NCI-H2081 treated with DMSO at 0.1 percent for 48 hours (cell line): ENCODE measurements at places on chromosomes 3 and 15.
A peak's percentile ranks its signal among the peaks of the same experiment; 100 is the strongest.

DNA sequence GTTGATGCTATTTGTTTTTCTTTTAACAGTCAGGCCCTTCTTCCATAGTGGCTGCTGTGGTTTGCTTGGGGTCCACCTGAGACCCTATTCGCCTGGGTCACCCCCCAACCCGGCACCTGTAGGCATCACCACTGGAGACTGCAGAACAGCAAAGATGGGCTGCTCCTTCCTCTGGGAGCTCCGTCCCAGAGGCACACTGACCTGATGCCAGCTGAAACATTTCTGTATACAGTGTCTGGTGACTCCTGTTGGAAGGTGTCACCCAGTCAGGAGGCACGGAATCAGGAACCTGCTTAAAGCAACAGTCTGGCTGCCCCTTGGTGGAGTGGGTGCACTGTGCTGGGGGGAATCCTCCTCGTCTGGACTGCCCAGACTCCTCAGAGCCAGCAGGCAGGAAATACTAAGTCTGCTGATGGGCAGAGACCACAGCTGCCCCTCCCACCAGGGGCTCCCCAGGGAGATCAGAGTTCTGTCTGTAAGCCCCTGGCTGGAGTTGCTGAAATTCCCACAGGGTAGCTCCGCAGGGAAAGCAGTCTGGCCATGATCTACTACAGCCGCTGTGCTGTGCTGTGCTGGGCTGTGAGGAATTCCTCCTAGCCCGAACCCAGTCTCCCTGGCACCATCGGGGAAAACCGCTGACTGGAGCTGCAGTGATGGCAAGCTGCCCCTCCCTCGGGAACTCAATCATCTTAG lies 248.2 kb downstream of the TBC1D5 start:
- no peak for DNase-seq

DNA sequence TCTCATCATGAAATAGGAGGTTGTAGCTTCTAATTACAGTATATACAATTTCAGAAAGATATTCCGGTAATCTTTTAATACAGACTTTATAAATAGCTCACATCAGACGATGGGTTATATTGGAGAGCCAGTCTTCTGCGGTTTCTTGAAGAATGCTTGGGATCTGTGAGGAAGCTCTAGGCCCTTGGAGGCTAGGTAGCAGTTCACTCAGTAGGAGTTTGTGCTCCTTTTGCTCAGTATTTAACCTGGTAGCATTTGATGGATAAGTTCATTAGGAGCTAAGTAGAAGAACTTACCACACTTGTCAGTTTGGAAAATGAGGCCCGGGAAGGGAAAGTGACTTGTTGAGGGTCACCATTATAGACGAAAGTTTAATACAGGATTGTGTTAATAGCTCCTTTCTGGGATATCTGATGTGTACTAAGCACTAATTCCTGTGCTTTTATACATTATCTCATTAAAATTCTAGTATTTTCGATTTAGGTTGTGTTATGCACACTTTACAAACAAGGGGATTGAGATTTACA lies 2.8 kb downstream of the FNDC3B start:
- no peak for DNase-seq

DNA sequence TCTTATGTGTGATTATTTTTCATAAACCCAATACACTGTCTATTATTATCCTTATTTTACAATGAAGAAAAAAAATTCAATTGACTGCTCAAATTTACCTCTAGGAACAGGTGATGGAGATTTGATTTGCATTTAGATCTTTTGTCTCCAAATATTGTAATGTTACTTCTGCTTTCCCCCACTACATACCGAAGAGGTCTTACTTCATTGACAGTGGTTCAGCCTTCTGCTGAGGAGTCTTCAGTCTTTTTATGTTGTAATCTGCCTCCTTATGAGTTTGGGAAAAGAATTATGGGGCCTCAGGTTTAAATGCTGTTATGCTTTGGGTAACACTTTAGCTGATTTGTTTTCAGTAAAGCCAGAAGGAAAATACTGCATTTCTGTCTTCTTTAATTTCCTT lies 199.5 kb downstream of the LPP start:
- no peak for DNase-seq

GRCh38 chr15:48190932-48191573 lies 412 bp upstream of the CTXN2 start:
- no peak for DNase-seq

GRCh38 chr15:41882689-41883483 lies 11.0 kb downstream of the SPTBN5 start:
- DNase-seq: no peak

GRCh38 chr3:24428481-24428880 lies 66.2 kb downstream of the THRB start:
- DNase-seq: no peak

- no peak for DNase-seq
Measured at GRCh38 chr3:96334779-96335178, 479.6 kb upstream of the EPHA6 start.

GRCh38 chr15:80455051-80455648 lies 51.0 kb downstream of the ARNT2 start:
- no peak for DNase-seq

DNA sequence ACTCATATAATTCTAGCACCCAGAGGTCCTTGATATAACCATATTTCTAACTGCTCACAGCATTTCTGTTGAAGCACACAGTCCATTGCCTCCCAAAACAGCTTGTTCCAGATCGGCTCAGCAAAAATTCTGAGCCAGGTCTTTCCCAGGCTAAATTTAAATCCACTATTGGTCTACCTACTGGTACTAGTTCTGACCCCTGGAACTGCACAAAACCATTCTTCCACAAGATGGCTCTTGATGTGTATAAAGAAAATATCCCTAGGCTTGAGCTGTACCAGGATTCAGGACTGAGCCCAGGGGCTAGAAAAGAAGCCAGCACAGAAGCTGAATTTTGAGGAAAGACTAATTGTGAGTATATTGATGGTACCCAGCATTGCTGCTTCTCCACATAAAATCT lies 75.4 kb upstream of the ABHD17C start:
- DNase-seq: no peak

DNA sequence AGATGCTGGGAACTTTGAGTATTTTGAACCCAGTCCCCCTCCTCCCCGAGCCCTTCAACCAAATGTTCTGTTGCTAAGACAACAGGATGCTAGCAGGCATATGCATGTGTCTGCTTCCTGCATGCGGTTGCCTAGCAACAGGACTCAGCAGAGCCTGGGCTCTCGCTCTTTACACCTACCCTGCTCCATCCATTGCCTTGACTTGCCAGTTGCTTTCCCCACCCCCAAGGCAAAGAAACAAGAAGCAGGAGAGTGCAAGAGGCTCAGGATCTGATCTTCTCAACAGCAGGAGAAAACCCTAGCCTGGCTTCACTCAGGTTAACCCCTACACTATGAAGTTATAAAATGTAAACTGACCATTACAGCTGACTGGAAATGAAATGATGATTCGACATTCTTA lies 393.0 kb downstream of the IGSF11 start:
- DNase-seq: no peak

- no peak for DNase-seq
Measured at GRCh38 chr3:139113993-139114375, 69.3 kb upstream of the PRR23C start.

GRCh38 chr3:195221876-195222617 lies 48.9 kb downstream of the XXYLT1 start:
- no peak for DNase-seq

- no peak for DNase-seq
Measured at GRCh38 chr15:57395292-57395691, 19.0 kb downstream of the CGNL1 start.

GRCh38 chr15:91704343-91704742 lies 149.2 kb upstream of the SLCO3A1 start:
- no peak for DNase-seq

- no peak for DNase-seq
Measured at GRCh38 chr3:52892625-52893311, 4.6 kb downstream of the STIMATE start.

GRCh38 chr3:193946945-193947344 lies 189.0 kb upstream of the HES1 start:
- DNase-seq: no peak

GRCh38 chr3:193829781-193830180 lies 236.8 kb downstream of the OPA1 start:
- DNase-seq: no peak

GRCh38 chr3:56379723-56380287 lies 88.5 kb downstream of the ERC2 start:
- DNase-seq: peak; percentile 1

DNA sequence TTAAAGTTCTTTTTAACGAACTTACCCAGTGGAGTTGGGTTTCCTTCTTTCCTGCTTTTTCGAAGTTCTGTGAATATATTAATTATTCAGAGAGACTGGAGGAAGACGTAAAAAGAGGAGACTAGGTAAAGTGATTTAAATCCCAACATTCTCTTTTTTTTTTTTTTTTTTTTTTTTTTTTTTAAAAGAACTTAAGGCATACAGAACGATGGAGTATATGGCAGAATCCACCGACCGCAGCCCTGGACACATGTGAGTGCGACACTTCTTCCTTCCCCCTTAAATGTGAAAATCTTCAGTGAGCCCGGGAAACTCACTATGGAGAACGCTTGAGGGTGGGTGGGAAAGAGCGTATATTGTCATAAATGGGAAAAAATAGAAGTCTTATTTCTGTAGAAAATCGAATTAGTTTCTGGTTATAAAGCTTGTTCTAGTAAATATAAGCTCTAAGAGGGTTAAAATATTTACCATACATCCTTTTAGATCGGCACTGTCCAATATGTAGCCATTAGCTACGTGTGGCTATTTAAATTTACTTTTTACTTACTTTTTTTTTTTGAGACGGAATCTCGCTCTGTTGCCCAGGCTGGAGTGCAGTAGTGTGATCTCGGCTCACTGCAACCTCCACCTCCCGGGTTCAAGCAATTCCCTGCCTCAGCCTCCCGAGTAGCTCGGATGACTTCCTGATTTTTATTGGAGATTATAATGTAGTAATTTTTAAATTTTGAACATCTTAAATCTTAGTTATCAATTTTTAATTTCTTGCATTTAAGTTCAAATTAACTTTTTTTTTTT lies 892 bp downstream of the NMD3 start:
- no peak for DNase-seq

- no peak for DNase-seq
Measured at GRCh38 chr15:96307856-96308394, 22.6 kb upstream of the NR2F2 start.

GRCh38 chr3:195773956-195774537 lies 37.7 kb downstream of the MUC4 start:
- no peak for DNase-seq

- no peak for DNase-seq
Measured at GRCh38 chr15:100105101-100105500, 236.7 kb downstream of the ADAMTS17 start.

- no peak for DNase-seq
Measured at GRCh38 chr3:171320750-171321558, 139.3 kb downstream of the TNIK start.

GRCh38 chr15:86328658-86329057 lies 249.0 kb downstream of the AGBL1 start:
- no peak for DNase-seq

GRCh38 chr3:86867982-86868381 lies 123.0 kb downstream of the VGLL3 start:
- DNase-seq: no peak

DNA sequence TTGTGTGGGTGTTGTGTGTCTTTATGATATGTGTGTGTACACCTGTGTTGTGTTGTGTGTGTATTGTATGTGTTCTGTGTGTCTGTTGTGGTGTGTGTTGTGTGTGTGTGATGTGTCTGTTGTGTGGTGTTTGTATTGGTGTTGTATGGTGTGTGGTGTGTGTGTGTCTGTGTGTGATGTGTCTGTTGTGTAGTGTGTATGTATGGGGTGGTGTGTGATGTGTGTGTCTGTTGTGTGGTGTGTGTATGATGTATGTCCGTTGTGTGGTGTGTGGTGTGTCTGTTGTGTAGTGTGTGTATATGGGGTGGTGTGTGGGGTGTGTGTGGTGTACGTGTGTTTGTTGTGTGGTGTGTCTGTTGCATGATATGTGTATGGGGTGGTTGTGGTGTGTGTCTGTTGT lies 46.6 kb downstream of the ZDHHC19 start:
- DNase-seq: no peak

DNA sequence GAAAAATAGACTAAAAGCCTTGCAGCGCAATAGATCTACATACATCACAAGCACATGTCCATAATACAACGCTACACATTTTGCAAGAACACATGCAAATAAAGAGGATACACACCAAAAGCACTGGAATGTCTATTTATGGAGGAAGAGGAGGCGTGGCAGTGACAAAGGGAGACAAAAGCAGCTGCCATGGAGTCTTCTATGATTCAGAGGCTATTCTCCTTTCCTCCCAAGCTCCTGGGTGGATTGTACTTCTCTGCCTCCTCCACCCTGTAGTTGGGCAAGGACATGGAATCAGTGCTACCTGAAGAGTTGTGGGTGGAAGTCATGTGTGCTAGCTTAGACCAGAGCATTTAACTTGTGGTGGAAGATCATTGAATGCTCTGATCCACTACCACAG lies 57.9 kb upstream of the ABHD2 start:
- DNase-seq: no peak

DNA sequence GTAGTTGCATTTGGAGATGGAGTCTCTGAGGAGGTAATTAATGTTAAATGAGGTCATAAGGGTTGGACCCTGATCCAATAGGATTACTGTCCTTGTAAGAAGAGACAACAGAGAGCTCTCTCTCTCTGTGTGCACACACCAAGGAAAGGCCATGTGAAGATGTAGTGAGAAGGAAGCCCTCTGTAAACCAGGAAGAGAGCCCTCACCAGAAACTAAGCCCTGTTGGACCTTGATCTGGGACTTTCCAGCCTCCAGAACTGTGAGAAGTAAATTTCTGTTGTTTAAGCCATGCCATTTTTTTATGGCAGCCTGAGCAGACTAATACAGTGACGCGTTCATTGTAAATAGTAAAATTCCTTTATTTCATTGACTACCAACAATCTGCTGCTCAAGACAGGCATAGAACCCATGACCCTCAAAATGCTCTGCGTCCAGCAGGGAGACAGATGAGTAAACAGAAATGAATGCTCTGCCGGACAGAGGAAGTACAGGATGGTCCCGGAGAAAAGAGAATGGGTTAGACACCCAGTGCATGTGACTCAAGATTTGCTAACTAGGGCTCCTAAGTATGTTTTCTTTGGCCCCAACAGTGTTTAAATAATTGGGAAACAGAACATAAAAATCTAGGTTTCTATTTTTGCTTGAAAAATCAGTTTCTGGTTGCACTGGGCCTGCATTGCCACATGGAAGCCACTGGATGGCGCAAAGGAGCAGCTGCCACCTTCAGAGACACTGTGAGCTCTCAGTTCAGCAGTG lies 37.9 kb upstream of the TNFAIP8L3 start:
- no peak for DNase-seq

DNA sequence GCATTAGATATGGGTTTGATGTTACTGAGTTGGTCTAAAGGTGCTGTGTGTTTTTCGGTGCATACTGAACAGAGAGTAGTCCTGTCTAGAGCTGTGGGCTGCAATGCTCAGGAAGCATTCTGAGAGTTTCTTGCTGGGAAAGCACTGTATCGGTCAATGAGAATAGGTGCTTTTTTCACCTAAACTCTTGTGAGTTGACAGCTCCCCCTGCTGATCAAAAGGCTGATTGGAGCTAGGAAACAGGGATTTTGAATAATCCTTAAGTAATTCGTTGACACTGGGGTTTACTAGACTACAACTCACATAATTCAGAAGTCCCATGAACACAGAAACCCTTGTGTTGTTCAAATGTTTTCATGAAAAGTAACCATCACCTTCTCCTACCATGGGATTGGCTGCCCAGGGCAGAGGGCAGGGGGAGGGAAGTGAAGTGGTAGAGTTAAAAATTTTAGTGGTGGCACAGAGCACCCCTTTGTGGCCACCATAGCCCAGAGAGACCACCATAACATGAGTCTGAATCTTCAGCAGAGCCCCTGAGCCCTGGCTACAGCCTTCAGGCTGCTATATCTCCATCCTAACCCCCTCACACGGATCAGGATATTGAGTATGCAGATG lies 13.0 kb upstream of the MANF start:
- no peak for DNase-seq
